Thymus (tissue), 14 donors: ENCODE measurements at places on chromosomes 7 and 10.

DNA sequence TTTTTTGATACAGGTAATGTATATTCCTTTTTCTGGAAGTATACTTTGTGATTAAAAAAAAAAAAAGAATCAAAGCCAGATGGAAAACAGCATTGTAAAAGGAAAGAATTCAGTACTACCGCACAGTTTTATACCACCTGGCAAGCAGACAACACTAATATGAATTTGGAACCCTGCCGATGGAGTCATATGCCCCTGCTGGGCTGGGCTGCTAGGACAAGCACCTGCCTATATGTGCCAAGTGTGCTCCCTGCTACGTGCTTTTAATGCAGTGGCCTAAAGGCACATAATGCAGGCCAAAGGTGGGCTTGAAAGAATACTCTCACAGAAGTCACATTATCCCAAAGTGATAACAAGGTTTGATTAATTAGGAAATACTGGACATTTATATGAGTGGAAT, 29.8 kb upstream of the WAC start:
- DNase-seq = no peak

GRCh38 chr7:94431176-94431575, 36.5 kb downstream of the COL1A2 start:
- no peak for DNase-seq

DNA sequence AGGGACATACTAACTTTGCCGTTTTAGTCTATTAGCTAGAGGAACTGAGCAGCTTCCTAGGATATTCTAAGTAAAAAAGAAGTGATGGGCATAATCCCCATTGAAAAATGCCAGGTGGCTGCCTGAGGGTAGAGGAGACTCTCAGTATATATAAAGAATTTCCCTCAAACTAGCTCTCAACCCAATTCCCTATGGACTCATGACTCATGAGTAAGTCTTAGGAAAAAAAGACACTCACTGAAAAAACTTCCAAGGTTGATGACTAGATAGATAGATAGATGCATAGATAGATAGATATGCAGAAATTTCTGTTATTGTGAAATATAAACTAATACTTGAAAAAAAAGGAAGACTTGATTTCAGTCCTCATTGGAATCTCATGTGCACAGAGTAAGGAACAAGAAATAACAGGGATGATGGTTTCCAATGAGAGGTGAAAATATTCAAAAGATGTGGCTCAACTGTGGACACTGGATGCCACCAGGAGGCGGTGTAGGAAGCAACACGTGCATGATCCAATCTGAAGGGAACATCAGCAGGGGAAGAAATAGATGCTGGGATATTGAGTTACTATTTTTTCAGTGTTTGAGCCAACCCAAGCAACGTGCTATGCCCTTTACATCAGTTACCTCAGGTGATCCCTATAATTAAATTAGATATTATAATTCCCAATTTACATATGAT, 711.0 kb upstream of the LRRTM3 start:
- DNase-seq = no peak

- no peak for DNase-seq
These were observed 19.3 kb upstream of the ADAMTS14 start for GRCh38 chr10:70652761-70653657.

DNA sequence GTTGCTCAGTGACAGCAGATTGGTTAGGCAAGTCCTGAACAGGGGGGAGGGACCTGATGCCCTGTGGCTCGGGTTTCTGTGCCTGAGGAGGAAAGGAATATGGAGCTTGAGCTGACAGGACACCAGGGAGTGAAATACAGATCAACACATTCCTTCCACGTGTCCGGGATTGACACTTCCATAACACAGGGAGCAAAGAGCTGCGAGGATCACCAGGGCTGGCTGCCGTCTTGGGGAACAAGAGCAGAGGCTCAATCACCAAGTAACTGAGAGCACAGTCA, 36.7 kb upstream of the EFCAB10 start:
- no peak for DNase-seq

DNA sequence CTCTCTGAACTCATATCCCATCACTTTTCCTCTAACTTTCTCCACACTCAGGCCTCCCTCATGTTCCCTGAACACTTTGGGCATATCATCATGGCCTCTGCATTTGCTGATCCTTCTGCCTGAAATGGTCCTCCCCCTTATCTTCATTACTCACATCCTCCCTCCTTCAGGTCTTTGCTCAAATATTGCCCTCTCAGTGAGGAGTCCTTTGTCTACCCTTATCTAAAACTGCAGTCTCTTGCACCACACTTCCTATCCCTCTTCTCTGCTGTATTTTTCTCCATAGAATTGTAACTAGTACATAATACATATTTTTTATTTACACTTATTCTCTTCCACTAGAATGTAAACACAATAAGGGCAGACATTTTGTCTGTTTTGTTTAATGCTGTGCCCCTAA, 41.7 kb downstream of the DNAJC1 start:
- no peak for DNase-seq
